CD4-positive, CD25-positive, alpha-beta regulatory T cell (primary cell): ENCODE measurements at places on chromosomes 13 and 19. TPM values are rescaled to one million over a fixed set of nuclear protein-coding genes. Genes with fewer than 3 reads are reported as not detected.

- H3K4me1 ChIP-seq: peaks cover 79% of the 10 kb centered on the region
- H3K27ac ChIP-seq: peak overlapping the region; percentile 99
- no peaks in the 10 kb centered on the region for H3K27me3 ChIP-seq
- no peak for DNase-seq
- H3K36me3 ChIP-seq: no peaks in the 10 kb centered on the region
These were observed 32.8 kb upstream of the NANOS3 start for GRCh38 chr19:13844130-13844631.

DNA sequence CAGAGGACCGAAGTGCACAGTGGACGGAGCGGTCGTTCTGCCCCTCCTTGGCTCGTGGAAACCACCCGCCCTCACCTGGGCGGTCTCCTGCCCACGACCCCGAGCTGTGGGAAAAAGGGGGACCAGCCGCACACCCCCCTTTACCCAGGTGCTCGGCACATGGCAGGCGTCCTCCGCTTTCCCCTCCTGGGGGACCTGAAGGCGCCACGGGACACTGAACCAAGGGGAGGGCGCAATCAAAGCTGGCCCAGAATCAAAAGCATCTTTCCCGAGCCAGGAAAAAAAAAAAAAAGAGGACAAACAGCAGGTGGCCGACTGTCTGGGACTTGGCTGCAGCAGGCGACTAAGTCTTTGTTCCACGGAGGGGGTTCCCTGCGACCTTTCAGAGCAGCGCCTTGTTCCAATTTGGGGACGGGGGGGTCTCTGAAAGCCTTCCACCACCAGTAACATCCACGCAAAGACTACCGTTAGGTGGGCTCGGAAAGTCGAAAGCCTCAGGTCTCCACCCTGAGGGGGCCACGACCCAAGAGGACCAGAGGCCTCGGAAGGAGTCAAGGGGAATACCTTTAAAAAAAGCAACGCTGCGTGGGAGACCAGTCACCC is 1.1 kb downstream of the MBD3 start:
- DNase-seq: no peak
- H3K27me3 ChIP-seq: no peaks in the 10 kb centered on the region
- peaks cover under 1% of the 10 kb centered on the region for H3K36me3 ChIP-seq
- peak overlapping the region; percentile 53 for H3K4me3 ChIP-seq
- H3K27ac ChIP-seq: peak overlapping the region; percentile 91
- peaks cover 22% of the 10 kb centered on the region for H3K4me1 ChIP-seq

GRCh38 chr19:17888260-17888659 is 16.5 kb downstream of the SLC5A5 start:
- H3K4me1 ChIP-seq: no peaks in the 10 kb centered on the region
- H3K27me3 ChIP-seq: no peaks in the 10 kb centered on the region
- no peaks in the 10 kb centered on the region for H3K36me3 ChIP-seq

DNA sequence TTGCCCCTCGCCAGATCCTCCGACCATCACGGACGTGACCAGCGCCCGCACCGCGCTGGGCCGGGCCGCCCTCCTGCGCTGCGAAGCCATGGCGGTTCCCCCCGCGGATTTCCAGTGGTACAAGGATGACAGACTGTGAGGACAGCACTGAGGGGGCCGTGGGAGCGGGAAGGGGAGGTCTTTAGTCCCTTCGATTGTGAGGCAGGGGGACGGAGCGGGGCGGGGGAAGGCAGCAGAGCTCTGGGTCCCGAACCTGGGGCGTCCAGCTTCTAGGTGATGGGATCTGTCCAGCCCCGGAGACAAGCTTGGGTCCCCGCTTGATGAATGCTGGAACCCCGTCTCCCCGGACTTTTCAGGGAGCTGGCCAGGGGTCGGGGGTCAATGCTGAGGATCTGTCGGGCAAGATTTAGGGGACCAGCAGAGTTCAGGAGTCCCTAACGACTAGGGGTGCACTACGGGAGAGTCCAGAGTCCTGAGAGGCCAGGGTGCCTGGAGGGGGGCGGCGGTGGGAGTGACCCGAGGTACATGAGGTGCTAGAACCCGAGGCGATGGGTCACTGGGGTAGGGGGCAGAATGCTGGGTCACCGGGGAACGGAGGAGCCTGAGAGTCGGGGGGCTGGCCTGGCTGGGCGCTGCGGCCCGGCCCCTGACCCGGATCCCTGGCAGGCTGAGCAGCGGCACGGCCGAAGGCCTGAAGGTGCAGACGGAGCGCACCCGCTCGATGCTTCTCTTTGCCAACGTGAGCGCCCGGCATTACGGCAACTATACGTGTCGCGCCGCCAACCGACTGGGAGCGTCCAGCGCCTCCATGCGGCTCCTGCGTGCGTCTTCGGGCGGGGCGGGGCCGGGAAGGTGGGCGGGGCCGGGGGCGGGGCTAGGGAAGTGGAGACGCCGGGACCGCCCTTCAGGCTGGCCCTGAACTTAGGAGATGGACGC is 14.6 kb downstream of the VSIG10L start:
- peaks cover 14% of the 10 kb centered on the region for H3K4me1 ChIP-seq
- H3K36me3 ChIP-seq: no peaks in the 10 kb centered on the region
- peaks cover 7% of the 10 kb centered on the region for H3K27me3 ChIP-seq
- H3K27ac ChIP-seq: no peak overlapping the region

GRCh38 chr13:52405369-52405766 is 604 bp downstream of the THSD1 start:
- H3K27me3 ChIP-seq: peaks cover 17% of the 10 kb centered on the region
- peaks cover 26% of the 10 kb centered on the region for H3K4me1 ChIP-seq

GRCh38 chr19:15810335-15810734 is 5.1 kb downstream of the OR10H1 start:
- DNase-seq: no peak
- peaks cover 6% of the 10 kb centered on the region for H3K4me1 ChIP-seq
- no peak overlapping the region for H3K27ac ChIP-seq
- H3K27me3 ChIP-seq: peaks cover 5% of the 10 kb centered on the region

GRCh38 chr19:45762870-45763631 is 6.0 kb downstream of the SIX5 start:
- no peak overlapping the region for H3K27ac ChIP-seq
- no peak overlapping the region for H3K4me3 ChIP-seq
- peaks cover 6% of the 10 kb centered on the region for H3K4me1 ChIP-seq
- no peaks in the 10 kb centered on the region for H3K27me3 ChIP-seq
- no peak for DNase-seq

- H3K36me3 ChIP-seq: peaks cover 20% of the 10 kb centered on the region
- H3K4me1 ChIP-seq: no peaks in the 10 kb centered on the region
- H3K27me3 ChIP-seq: no peaks in the 10 kb centered on the region
- H3K27ac ChIP-seq: no peak overlapping the region
- no peak for DNase-seq
These were observed 6.3 kb downstream of the HAUS5 start for GRCh38 chr19:35618857-35619256.

GRCh38 chr19:39542206-39542605 is 2.2 kb upstream of the EID2 start:
- peaks cover 28% of the 10 kb centered on the region for H3K4me1 ChIP-seq
- H3K27ac ChIP-seq: no peak overlapping the region
- H3K36me3 ChIP-seq: no peaks in the 10 kb centered on the region

DNA sequence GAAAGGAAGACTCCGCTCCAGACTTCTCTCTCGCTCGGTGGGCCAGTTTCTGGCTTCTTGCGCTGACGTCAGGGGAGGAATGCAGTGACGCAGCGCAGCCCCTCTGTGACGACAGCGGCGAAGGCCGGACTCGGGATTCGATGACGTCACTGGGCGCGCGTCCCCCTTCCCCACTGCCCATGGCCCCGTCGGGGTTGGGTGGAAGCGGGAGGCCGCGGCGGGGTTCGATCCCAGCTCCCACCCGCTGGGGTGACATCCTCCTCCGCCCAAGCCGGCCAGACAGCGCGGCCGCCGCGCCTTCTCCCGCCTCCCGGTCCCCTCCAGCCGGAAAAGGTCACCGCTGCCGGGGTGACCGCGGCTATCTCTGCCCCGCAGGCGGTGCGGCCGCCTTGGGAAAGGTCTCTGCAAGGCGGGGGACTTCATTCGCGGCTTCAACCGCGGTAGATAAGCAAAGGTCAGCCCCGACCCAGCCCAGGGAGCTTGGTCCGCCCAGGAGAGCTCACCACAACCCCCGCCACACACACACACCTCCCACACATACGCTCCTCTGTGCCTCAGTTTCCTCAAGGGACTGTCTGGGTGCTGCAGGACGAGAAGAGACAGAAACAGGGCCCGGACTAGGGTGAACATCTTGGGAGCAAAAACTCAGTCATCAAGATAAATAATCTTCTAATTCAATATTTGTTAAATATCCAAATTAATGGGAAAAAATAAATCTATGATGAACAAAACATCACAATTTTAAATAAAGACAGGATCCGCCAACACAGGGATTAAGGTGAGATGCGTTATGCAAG is 844 bp upstream of the RFX1 start:
- H3K4me1 ChIP-seq: peaks cover 42% of the 10 kb centered on the region
- H3K4me3 ChIP-seq: peak overlapping the region; percentile 77
- H3K27me3 ChIP-seq: no peaks in the 10 kb centered on the region
- H3K36me3 ChIP-seq: no peaks in the 10 kb centered on the region

DNA sequence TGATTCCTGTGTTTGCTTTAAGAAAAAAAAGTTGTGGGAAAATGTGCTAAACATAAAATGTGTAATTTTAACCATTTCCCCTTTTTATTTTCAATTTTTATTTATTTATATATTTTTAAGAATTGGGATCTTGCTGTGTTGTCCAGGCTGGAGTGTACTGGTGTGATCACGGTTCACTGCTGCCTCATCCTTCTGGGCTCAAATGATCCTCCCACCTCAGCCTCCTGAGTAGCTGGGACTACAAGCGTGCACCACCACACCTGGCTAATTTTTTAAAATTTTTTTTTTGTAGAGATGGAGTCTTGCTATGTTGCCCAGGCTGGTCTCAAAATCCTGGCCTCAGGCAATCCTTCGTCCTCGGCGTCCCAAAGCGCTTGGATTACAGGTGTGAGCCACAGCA is 19.0 kb downstream of the CACNG6 start:
- DNase-seq: no peak
- no peaks in the 10 kb centered on the region for H3K27me3 ChIP-seq
- no peaks in the 10 kb centered on the region for H3K36me3 ChIP-seq
- H3K4me1 ChIP-seq: no peaks in the 10 kb centered on the region
- no peak overlapping the region for H3K4me3 ChIP-seq

GRCh38 chr13:90534617-90535370 is 812.7 kb upstream of the MIR17HG start:
- no peak for DNase-seq
- H3K27me3 ChIP-seq: no peaks in the 10 kb centered on the region
- no peaks in the 10 kb centered on the region for H3K36me3 ChIP-seq
- H3K27ac ChIP-seq: no peak overlapping the region
- no peak overlapping the region for H3K4me3 ChIP-seq
- no peaks in the 10 kb centered on the region for H3K4me1 ChIP-seq

GRCh38 chr19:45251452-45252354 is 632 bp downstream of the MARK4 start:
- peaks cover 44% of the 10 kb centered on the region for H3K4me1 ChIP-seq
- no peak for DNase-seq
- peak overlapping the region; percentile 19 for H3K4me3 ChIP-seq
- H3K27ac ChIP-seq: peak overlapping the region; percentile 41
- H3K36me3 ChIP-seq: no peaks in the 10 kb centered on the region

DNA sequence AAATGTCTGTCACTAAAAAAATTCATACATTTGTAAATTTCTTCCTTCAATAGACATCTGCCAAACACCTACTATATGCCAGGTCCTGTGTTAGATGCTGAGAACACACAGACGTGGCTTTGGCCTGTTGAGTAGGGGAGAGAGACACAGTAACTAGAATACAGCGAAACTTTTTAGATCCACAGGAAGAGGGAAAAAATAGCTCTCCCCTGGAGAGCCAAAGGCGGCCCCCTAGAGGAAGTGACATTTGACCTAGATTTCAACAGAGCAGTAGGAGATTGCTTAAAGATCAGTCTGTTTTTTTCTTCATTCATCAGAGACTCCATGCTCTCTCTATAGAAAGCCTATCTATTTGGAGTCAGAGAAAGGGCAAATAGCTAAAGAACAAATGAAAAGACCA is 11.3 kb downstream of the LCP1 start:
- DNase-seq: peak; percentile 44
- H3K4me3 ChIP-seq: peak overlapping the region; percentile 88
- peaks cover 6% of the 10 kb centered on the region for H3K36me3 ChIP-seq
- H3K4me1 ChIP-seq: peaks cover 100% of the 10 kb centered on the region
- H3K27me3 ChIP-seq: no peaks in the 10 kb centered on the region

DNA sequence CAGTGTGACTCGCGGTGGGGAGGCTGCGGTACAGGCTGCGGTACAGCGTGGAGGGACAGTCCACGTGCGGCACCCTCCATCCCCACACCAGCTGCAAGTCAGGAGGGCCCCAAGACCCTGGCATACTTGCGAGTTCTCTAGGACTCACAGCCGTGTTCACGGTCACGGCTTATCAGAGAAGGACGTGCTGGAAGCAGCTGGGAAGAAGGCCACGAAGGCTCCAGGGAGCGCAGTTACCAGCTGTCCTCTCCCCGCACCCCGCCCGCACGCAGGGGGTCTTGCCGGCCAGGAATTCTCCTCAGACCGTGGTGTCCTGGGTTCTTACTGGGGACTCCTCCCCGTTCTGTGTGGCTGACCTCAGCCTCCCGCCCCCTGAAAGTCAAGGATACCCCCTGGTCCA is 6.2 kb downstream of the ZNF444 start:
- DNase-seq: no peak
- H3K36me3 ChIP-seq: peaks cover 16% of the 10 kb centered on the region
- peaks cover 5% of the 10 kb centered on the region for H3K4me1 ChIP-seq
- no peaks in the 10 kb centered on the region for H3K27me3 ChIP-seq

DNA sequence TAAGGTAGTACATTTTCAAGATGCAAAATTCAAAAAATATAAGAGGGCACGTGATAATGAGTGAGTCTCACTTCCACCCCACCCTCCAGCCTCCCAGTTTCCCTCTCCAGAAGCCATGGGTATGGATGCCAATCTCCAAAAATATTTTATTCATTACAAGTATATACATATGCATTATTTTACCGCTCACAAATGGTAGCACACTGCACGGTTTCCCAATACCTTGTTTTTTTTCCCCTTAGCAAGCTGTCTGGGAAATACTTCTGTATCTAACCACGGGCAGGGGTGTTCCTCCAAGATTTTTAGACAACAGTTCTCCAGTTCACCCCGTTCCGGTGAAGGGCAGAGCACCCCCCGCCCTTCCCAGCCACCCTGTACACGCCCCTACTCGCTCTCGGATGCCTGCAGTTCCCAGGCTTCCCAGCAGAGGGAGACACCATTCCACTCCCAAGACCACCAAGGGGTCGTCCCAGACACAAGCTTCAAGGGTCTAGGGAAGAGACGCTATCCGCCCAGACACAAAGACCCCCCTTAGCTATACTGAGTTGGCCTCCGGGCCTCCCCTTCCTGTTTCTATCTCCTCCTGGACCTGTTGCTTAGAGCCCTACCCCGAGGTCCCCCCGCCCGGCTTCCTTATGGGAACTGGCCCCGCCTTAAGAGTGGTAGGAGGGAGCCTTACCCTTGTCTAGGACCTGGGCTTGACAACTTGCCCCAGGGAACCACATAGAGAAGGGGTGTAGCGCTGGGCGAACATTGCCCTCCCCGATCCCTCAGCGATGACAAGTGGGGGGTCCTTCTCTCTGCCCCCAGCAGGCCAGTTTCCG is 1.1 kb upstream of the FXYD3 start:
- peaks cover 6% of the 10 kb centered on the region for H3K4me1 ChIP-seq
- DNase-seq: peak; percentile 55
- H3K4me3 ChIP-seq: no peak overlapping the region
- no peak overlapping the region for H3K27ac ChIP-seq
- H3K36me3 ChIP-seq: no peaks in the 10 kb centered on the region
- no peaks in the 10 kb centered on the region for H3K27me3 ChIP-seq

IGFL4 gene
- total RNA-seq: not detected

B3GNT3 gene
- 0.47 TPM for total RNA-seq

HMGB1 gene
- 363 TPM for total RNA-seq

PSPN gene
- 1.0 TPM for total RNA-seq

FXYD3 gene
- total RNA-seq: not detected

SLC25A41 gene
- 0.42 TPM for total RNA-seq

ZNF284 gene
- 2.3 TPM for total RNA-seq

PSG3 gene
- total RNA-seq: 0.42 TPM

PRX gene
- total RNA-seq: 1.3 TPM

GGACT gene
- 8.3 TPM for total RNA-seq

RFXAP gene
- 7.1 TPM for total RNA-seq
